Spinal cord (tissue), 10 donors: ENCODE measurements at places on chromosomes 11 and 22. TPM values are rescaled to one million over a fixed set of nuclear protein-coding genes. Genes with fewer than 3 reads are reported as not detected.

Gene XKR3
- not detected for polyA plus RNA-seq

Gene NDUFS3
- 172 TPM for polyA plus RNA-seq

Gene NUDT8
- polyA plus RNA-seq = 6.2 TPM

Gene IGSF22
- polyA plus RNA-seq = 4.5 TPM

Gene UPK3A
- polyA plus RNA-seq = not detected

Gene UBE2L6
- polyA plus RNA-seq = 99.6 TPM

Gene OR9Q1
- not detected for polyA plus RNA-seq

Gene MMP20
- not detected for polyA plus RNA-seq

Gene OR5P2
- not detected for polyA plus RNA-seq

Gene CCDC81
- polyA plus RNA-seq = 4.6 TPM

Gene CBLIF
- polyA plus RNA-seq = not detected

Gene SLC5A4
- polyA plus RNA-seq = 0.59 TPM

Gene SOX6
- polyA plus RNA-seq = 26.6 TPM

Gene MPPED2
- 71.0 TPM for polyA plus RNA-seq

Gene VPS37C
- 14.1 TPM for polyA plus RNA-seq

Gene PIM3
- polyA plus RNA-seq = 27.8 TPM

Gene RAB36
- polyA plus RNA-seq = 14.5 TPM

Gene SHISAL1
- 16.0 TPM for polyA plus RNA-seq

Gene OR51A2
- not detected for polyA plus RNA-seq

Gene DRD4
- polyA plus RNA-seq = 5.6 TPM

Gene DDI1
- not detected for polyA plus RNA-seq

Gene P4HA3
- polyA plus RNA-seq = 3.3 TPM

Gene FGF19
- polyA plus RNA-seq = 0.44 TPM

Gene FAM111B
- 5.7 TPM for polyA plus RNA-seq

Gene SPON1
- 125 TPM for polyA plus RNA-seq

Gene KLHL35
- 15.6 TPM for polyA plus RNA-seq

Gene TMEM191C
- 12.4 TPM for polyA plus RNA-seq

Gene C1QTNF4
- 102 TPM for polyA plus RNA-seq

Gene HBE1
- polyA plus RNA-seq = 9.2 TPM

Gene PANX3
- not detected for polyA plus RNA-seq

Gene GATD1
- polyA plus RNA-seq = 133 TPM
